ENCODE measurements at places on chromosomes 1 and 21.

GRCh38 chr1:75342786-75343185, 208.6 kb downstream of the LHX8 start:
- no peaks in the 10 kb centered on the region for H3K36me3 ChIP-seq
- no peak overlapping the region for H3K4me3 ChIP-seq

DNA sequence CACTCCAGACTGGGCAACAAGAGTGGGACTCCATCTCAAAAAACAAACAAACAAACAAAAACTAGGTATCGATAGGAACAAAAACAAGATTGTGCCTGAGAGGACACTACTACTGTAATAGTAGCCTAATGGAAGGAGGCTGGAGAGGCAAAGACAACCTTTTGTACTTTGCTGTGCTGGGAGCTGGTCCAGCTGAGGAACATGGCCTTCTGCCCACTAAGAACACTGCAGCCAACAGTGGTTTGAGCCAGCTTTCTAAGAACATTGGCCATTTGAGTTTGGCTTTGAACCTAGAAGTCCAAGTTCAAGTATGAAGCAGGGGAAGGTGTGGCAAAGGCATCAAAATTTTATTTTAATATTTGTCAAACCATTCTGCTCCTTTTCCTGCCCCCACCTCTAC, 22.7 kb upstream of the RGS8 start:
- DNase-seq, result no peak
- H3K4me1 ChIP-seq, result no peaks in the 10 kb centered on the region
- no peak overlapping the region for H3K27ac ChIP-seq
- no peaks in the 10 kb centered on the region for H3K27me3 ChIP-seq
- no peaks in the 10 kb centered on the region for H3K36me3 ChIP-seq

DNA sequence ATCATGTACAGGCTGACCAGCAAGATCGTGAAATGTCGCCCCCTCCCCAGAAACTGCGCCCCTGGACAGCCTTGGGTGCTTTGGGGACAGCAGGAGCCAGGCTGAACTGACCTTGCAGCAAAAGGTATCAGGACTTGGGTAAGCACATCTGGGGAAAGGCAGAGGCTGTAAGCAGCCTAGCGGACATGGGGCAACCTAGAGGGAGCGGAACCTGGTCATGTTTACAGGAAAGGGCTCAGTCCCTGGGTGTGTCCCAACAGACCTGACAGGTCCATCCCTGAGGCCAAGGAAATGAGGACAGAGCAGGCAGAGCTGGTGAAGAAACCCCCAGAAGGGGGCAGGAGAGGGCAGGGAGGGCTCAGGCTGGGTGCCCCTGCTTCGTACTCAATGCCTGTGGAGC, 3.1 kb upstream of the S100A8 start:
- no peaks in the 10 kb centered on the region for H3K4me1 ChIP-seq
- no peak overlapping the region for H3K4me3 ChIP-seq
- no peak overlapping the region for H3K27ac ChIP-seq
- no peaks in the 10 kb centered on the region for H3K27me3 ChIP-seq

DNA sequence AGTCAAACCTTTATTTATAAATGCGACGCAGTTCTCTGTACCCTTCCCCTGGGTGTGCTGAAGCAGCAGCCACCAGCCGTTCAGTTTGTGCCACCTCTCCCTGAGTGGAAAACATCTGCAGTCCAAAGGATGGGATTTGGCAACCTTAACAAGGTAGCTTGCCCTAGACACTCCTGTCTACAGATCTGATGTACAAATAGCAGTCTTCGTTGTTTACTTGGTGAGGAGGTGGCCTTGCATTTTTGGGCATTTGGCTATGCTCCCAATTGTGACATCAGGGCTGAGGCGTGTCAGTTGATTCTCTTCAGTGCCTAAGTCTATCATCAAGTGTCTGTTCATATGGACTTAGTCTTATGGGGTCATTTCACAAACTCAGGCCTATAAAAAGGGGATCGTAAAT, 59.8 kb downstream of the KDM1A start:
- no peaks in the 10 kb centered on the region for H3K27me3 ChIP-seq
- no peak for DNase-seq
- H3K36me3 ChIP-seq, result peaks cover 54% of the 10 kb centered on the region
- no peaks in the 10 kb centered on the region for H3K4me1 ChIP-seq

GRCh38 chr1:220882061-220882891, 3.0 kb downstream of the HLX start:
- no peak overlapping the region for H3K27ac ChIP-seq
- no peak overlapping the region for H3K4me3 ChIP-seq
- peaks cover 5% of the 10 kb centered on the region for H3K4me1 ChIP-seq
- DNase-seq, result no peak
- peaks cover 18% of the 10 kb centered on the region for H3K27me3 ChIP-seq
- no peaks in the 10 kb centered on the region for H3K36me3 ChIP-seq

GRCh38 chr1:78068681-78069283, 23.0 kb downstream of the GIPC2 start:
- DNase-seq, result no peak
- H3K27ac ChIP-seq, result no peak overlapping the region
- H3K27me3 ChIP-seq, result no peaks in the 10 kb centered on the region
- no peak overlapping the region for H3K4me3 ChIP-seq

DNA sequence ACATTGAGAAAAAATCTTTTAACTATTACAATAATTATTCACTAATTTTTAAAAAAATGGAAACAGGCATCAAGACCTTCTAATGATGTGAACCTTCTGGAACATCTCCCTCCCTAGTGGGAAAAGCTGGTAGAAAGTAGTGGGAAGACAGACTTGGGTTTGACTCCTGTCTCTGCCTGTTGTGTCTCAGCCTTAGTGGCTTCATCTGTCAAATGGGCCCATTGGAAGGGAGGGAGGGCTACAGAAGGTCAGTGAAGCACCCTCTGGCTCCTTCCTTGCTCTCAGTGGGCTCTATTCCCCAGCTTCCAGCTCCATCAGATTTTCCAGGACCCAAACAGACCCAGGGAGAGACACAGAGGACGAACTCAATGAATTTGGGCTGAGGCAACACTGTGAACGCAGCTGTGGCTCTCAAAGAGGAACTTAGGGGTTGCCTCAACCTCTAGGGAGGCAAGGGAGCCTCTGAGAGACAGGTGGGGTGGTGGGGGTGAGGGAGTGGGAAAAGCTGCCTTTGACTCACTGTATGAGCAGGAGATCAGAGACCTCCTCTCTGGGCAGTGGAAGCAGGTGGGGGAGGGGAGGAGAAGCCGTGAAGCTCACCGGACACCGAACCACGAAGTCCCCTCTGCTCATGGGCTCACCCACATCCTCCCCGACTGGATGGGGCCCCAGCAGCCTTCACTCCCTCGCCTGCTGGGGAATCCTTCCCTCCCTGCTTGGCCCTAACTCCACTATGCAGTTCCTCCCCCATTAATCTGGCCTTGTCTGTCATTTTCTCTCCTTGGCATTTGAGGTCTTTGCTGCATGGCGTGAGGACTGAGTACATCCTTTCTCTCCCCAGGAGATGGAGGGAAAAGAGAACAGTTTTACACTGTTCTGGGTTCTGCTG, 4.5 kb downstream of the CNR2 start:
- H3K36me3 ChIP-seq, result no peaks in the 10 kb centered on the region
- DNase-seq, result no peak
- H3K4me3 ChIP-seq, result no peak overlapping the region
- H3K27ac ChIP-seq, result no peak overlapping the region
- H3K4me1 ChIP-seq, result no peaks in the 10 kb centered on the region

Measured in effector memory CD4-positive, alpha-beta T cell (primary cell).